AG09309 (cell line): ENCODE measurements at places on chromosomes 1 and 21.

GRCh38 chr1:205477759-205478247, 22.0 kb upstream of the BLACAT1 start:
- DNase-seq = peak; percentile 77

- DNase-seq = no peak
Measured at GRCh38 chr1:36093929-36094328, 5.2 kb downstream of the ADPRS start.

DNA sequence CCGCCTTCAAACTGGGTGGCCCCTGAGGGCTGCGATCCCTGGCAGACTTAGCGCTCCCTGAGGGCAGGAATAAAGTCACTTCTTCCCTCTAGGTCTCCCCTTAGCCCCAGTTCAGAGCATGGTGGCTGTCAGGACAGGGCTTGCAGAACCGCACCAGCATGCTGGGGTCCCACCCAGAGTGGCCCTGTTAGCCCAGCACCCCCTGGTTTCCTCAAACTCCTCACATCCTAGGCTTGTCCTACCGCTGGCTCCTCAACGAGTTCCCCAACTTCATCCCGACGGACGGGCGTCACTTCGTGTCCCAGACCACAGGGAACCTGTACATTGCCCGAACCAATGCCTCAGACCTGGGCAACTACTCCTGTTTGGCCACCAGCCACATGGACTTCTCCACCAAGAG, 15.8 kb downstream of the CNTN2 start:
- no peak for DNase-seq

DNA sequence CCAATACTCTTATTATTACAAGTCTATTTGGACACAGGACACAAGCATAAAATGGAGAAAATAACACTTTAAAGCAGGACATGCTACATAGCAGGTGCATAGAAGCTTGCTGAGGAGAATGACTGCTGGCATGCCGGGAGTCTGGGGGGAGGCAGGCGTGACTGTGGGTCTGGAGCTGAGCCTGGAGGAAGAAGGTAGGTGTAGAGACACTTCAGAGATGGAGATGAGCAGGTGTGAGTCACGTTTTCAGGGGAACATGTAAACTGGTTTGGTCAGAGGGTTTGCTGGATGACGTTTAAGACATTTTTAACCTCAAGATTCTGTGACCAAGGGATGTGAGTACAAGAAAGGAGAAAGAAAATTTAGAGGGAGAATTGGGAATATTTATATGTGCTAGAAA, 24.5 kb downstream of the OSCP1 start:
- no peak for DNase-seq

- no peak for DNase-seq
Measured at GRCh38 chr1:1351511-1352427, 2.6 kb upstream of the DVL1 start.

DNA sequence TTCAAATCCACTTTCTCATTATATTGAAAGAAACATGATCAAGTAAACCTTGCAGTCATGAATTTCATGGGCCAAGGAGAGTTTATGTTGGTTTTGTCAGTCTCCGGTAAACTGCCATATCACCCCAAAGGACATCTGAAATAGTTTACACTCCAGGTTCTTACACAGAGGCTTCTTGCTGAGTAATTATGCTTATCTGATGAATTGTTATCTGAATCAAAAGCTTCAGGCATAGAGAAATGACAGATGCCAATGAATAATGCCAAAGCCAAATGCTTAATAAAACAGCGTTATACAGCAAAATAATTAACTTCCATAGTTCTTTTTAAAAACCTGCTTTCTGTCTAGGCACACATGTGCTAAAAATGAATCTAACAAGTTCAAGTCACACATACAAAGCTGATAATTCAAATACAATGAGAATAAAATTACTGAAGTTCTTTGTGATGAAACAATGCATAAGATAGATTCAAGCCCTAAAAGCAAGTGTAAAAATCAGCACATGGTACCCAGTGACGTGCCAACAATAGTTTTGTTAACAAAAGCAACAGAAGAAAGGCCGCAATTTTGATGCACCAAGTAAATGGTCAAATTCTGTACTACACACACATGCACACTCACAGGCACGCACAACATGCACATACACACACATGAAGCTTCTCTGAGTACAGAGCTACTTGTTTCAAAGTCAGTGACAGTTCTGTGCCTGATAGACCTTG, 109.2 kb downstream of the SLC44A5 start:
- DNase-seq = no peak
